ENCODE measurements at places on chromosomes 11 and 22. TPM values are rescaled to one million over a fixed set of nuclear protein-coding genes. Genes with fewer than 3 reads are reported as not detected.

The RAG2 gene
- total RNA-seq = not detected

The APOL4 gene
- 0.52 TPM for total RNA-seq

The TRPM5 gene
- total RNA-seq = not detected

The POLDIP3 gene
- 80.7 TPM for total RNA-seq

- DNase-seq = no peak
Measured at GRCh38 chr11:111731821-111732220, 34.4 kb downstream of the PPP2R1B start.

DNA sequence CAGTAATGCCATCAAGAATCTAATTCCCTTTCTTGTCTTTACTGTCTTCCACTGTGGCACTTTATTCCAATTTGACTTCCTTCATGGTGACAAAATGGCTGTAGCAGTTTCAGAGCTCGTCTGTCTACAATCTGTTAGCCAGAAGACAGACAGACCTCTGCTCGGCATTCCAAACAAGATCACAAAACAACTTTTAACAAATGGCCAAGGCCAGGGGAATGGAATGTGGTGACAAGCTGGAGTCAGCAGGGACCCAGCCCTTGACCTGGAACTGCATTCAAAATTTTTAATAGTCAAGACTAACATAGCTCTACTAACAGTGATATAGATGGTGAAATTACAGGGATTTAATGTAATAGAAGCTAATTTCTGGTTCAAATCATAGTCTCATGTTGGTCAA lies 637.2 kb downstream of the ETS1 start:
- DNase-seq = no peak

DNA sequence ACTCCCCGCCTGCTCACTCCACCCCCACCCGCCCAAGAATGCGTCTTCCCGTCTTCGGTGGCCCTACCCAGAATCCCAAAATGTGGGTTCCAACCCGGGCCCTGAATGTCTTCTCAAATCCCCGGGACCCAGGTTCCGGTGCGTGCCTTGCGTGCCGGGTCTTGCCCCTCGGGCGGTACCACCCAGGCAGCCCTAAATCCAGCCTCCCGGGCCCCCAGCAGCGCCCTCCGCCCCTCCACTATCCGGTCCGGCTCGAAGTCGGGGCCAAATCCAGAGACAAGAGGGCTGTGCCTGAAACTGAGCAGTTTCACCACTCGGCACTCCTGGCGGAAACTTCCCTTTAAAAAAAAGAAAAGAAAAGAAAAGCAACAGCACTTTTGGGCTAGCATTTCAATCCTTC lies 16.3 kb upstream of the CCT8L2 start:
- no peak for DNase-seq

GRCh38 chr11:33687733-33688479 lies 12.7 kb downstream of the C11orf91 start:
- no peak for DNase-seq

DNA sequence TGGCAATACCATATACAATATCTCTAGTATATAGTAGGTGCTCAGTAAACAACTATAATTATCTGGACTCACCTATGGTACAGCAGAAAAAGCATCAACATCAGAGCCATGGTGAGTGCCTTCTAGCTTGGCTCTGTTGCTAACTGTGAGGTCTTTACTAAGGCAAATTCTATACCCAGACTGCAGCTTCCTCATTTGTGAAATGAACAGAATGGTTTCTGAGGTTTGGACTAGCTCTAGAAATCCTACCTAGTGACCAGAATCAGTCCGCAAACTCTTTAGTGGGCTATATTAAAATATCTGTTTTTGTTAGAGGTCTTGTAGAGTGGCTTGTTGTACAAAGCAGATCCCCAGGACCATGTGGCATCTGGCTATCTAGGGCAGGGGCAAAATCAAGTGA lies 3.7 kb downstream of the MS4A1 start:
- DNase-seq = no peak

DNA sequence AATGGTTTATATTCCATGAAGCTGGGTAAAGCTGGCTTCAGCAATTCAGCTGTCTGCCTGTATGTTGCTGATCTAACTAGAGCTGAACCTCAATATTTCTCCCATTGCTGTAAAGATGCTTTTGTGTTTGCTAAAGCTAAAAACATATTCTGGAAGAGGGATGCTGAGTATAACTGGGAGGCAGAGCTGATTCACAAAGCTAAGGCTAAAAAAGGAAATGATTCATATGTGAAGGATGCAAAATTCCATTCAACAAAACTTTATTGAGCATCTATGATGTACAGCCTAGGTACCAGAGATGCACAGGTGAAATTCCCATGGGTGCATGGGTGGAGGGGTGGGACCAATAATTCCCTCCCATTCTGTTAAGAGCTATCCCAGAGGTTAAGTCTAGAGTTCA lies 193.9 kb downstream of the KIF18A start:
- no peak for DNase-seq

DNA sequence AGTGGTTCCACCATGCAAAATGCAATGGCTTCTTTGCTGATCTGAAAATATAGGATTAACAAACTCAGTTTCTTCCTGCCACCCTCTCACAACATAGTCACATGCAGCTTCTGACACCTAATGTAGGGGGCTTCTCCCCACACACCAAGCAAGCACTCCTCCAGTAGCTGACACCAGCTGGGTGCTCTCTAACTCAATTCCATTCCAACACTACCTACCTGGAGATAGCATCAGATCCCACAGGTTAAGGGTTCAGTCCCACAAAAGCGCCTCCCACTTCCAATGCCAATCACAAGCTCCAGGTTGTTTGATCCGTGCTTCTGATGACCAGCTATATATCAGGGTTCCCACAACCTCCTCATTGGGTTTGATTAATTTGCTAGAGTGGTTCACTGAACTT lies 31.8 kb upstream of the NNMT start:
- no peak for DNase-seq
